CD4-positive, alpha-beta T cell treated with Interleukin-15 for 4 hours (primary cell): ENCODE measurements at places on chromosomes 11 and 22.

- no peak for DNase-seq
These were observed 12.9 kb downstream of the CHEK2 start for GRCh38 chr22:28728621-28729313.

DNA sequence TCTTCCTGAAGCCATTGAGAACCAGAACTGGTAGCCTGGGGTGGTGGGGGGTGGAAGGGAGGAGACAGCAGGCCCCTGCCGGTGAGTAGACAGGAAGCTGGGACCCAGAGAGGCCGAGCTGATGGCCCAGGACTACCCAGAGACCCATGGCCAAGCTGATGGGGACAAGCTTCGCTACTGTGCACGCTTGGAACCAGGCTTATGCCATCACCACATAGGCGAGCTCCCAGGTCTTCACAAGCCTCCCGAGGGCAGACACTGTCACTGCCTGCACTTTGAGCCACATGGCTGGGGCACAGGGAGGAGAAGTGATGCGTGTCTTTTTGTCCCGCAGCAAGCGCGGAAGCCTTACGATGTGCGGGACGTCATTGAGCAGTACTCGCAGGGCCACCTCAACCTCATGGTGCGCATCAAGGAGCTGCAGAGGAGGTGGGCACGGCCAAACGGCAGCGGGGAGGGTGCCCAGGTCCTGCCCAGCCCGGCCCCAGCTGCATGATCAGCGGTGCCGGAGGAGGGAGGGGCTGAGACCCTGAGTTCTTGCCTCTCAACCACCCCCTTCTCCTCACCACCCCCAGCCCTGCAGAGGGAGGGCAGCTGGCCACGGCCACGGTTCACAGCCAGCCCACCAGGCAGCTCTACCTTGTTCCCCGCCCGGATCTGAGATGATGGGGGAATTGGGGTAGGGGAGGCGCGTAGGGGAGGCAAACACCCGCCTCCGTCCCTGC is 76.0 kb upstream of the KCNQ1OT1 start:
- no peak for DNase-seq

DNA sequence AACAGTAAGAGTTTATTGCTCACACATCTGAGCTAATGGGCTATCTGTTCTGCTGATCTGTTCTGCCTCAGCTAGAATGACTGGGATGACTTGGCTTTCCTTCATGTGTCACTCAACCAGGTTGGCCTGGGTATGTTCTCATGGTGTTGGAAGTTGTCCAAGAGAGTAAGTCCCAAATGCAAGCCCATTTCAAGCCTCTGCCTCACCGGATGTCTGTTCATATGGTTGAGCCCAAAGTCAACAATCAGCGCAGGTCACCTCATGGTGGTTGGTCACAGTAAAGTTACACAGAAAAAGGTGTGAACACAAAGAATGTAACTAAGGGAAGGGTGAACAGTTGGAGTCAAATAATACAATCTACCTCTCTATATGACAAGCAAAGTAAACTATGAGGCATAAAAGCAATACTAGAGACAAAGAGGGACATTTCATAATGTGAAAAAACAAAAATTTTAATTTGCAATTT is 1.9 kb downstream of the GDPD4 start:
- DNase-seq, result no peak

DNA sequence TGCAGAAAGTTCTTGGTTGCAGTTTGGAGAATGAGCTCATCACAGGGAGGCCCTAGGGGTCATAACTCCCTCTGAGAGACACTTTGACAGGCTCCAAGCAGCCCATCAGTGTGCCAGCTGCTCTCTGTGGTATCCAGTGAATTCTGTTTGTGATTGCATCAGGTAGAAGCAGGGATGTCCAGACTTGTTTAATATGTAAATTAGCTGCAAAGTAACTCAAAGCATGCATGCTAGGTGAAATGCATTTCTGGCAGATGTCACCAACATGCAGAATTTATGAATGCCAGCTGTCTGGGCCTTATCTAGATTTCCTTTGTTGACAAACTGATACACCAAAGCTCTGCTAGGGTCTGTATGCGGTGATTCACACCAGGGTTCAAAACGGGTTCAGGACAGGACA is 123.6 kb upstream of the MTNR1B start:
- no peak for DNase-seq

DNA sequence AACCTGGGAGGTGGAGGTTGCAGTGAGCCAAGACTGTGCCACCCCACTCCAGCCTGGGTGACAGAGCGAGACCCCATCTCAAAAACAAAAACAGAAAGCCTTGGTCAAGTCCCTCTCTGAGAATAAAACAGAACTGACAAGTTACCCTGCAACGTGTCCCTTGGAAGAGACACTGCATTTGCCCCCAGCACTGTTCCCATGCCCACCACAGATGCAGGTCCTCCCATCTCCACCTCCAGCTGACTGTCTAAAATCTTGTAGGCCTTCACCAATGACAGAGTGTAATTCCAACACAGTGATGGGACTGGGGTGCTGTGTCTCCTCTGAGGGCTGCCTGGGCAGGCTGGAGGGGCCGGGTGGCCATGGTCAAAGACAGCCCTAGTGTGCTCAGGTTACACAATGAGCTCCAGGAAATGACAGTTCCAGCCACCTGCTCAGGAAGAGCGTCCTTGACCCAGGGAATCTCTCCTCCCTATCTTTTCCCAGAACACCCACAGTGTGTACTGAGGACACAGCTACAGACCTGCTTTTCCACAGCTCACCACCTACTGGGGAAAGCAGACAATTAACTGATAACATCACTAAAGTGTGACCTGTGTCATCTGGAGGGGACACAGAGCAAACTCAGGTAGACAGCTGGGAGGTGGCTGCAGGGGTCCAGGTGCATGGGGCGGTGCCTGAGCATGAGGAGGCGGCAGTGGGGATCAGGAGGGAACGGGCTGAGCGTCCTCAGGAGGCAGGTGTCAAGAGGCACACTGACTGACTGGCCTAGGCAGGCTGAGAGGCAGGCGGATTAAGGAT is 56.4 kb downstream of the ARFGAP3 start:
- no peak for DNase-seq

- no peak for DNase-seq
These were observed 114.6 kb upstream of the BID start for GRCh38 chr22:17888855-17889254.

GRCh38 chr11:80136991-80137390 is 696.2 kb upstream of the TENM4 start:
- DNase-seq, result no peak
